CD4-positive, alpha-beta T cell (primary cell): ENCODE measurements at places on chromosomes 1 and 21. TPM values are rescaled to one million over a fixed set of nuclear protein-coding genes. Genes with fewer than 3 reads are reported as not detected.

Gene RGS13
- 0.17 TPM for total RNA-seq

DNA sequence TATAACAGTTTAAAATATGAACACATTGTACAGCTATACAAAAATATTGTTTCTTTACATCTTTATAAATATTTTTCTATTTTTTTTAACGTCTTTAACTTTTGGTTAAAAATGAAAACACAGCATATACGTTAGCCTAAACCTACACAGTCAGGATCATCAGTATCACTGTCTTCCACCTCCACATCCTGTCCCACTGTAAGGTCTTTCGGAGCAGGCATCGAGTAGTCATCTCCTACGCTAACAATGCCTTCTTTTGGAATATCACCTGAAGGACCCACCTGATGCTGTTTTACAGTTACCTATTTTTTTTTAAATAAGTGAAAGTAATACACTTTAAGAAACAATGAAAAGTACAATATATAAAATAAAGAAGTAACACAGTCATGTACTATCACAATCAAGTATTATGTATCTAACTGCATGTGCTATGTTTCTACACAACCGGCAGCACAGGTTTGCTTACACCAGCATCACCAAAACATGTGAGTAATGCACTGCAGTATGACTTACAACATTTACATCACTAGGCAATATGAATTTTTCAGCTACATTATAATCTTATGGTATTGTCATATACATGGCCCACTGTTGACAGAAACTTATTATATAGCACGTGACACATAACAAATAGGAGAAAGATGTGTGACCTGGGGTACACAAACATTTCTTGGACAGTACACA is 254.4 kb downstream of the AKT3 start:
- DNase-seq, result no peak
- H3K27ac ChIP-seq, result no peak overlapping the region
- peaks cover 12% of the 10 kb centered on the region for H3K4me1 ChIP-seq
- H3K4me3 ChIP-seq, result no peak overlapping the region
- H3K36me3 ChIP-seq, result peaks cover 2% of the 10 kb centered on the region

- H3K4me3 ChIP-seq, result no peak overlapping the region
- H3K27ac ChIP-seq, result no peak overlapping the region
- no peaks in the 10 kb centered on the region for H3K27me3 ChIP-seq
- no peaks in the 10 kb centered on the region for H3K36me3 ChIP-seq
Observed at GRCh38 chr1:94434365-94435045, 16.3 kb downstream of the ABCD3 start.

- H3K4me1 ChIP-seq, result no peaks in the 10 kb centered on the region
- H3K27me3 ChIP-seq, result peaks cover 10% of the 10 kb centered on the region
- H3K4me3 ChIP-seq, result no peak overlapping the region
- no peak for DNase-seq
Observed at GRCh38 chr1:156566436-156566835, 5.9 kb downstream of the IQGAP3 start.

Gene FALEC
- not detected for total RNA-seq

DNA sequence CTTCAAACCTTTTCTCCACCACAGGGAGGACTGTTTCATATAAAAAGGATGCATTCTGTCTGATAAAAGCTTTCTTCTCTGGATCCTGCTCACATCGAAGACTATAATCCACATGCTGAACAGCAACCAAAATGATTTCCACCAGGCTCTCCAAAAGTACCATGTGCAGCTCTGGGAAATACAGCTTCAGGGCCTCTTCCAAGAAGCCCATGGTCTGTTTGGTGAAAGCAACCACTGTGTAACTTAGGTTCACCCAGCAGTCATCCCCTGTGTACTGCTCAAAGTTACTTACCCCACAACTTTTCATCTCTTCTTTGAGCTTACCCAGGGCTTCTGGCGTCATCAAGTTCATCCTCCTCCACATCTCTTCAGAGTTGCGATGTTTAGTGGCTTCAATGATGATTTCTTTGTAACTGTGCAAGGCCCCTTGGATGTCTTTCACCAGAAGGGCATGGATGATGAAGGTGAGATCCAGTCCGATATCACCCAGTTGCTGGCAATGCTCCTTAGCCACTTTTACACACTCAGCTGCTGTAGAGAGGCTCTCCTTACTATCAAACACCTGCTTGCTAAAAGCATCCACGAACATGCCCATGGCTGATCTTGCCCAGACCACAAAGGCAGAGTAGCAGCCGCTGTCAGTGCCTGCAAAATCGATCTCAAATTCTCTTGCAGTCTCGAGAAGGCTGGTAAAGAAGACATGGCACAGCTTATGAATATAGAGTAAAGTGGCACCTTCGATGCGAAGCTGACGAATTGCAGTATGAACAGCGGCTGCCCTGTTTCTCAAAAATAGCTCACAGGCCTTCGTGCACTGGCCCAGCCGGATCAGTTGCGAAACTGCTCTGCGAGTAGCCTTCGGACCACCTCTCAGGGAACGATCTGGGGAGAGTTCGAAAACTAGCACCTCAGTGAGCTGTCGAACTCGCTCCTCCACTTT is 1.7 kb downstream of the EXOC8 start:
- no peak for DNase-seq
- peaks cover 12% of the 10 kb centered on the region for H3K36me3 ChIP-seq
- peak overlapping the region; percentile 97 for H3K4me3 ChIP-seq
- H3K27me3 ChIP-seq, result no peaks in the 10 kb centered on the region
- H3K4me1 ChIP-seq, result peaks cover 47% of the 10 kb centered on the region
- no peak overlapping the region for H3K27ac ChIP-seq

GRCh38 chr1:11434501-11434900 is 44.5 kb upstream of the DISP3 start:
- H3K27me3 ChIP-seq, result no peaks in the 10 kb centered on the region
- no peak for DNase-seq
- no peak overlapping the region for H3K4me3 ChIP-seq
- H3K4me1 ChIP-seq, result peaks cover 18% of the 10 kb centered on the region

Gene LAX1
- 16.6 TPM for total RNA-seq

- no peak for DNase-seq
- no peaks in the 10 kb centered on the region for H3K4me1 ChIP-seq
- no peak overlapping the region for H3K27ac ChIP-seq
- H3K36me3 ChIP-seq, result no peaks in the 10 kb centered on the region
- no peak overlapping the region for H3K4me3 ChIP-seq
Observed at GRCh38 chr1:226322986-226323385, 14.0 kb upstream of the LIN9 start.

DNA sequence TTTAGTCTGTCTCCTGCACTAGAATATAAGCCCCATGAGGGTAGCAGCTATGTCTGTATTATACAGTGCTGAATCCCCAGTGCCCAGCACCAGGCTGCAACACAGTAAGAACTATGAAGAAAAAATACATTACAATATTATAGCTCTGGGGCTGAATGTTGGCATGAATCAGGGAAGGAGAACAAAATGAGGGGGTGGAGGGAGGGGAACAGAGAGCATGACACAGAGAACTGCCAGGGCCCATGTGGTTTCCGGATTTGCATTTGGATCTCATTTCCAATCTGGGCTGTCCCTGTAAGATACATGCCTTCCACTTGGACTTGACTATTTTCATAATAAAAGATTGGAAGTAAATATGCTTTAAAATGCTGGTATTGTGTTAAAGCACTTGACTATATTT is 35.8 kb downstream of the C1orf198 start:
- no peak for DNase-seq
- no peaks in the 10 kb centered on the region for H3K27me3 ChIP-seq
- H3K36me3 ChIP-seq, result no peaks in the 10 kb centered on the region

Gene FTCD
- 0.44 TPM for total RNA-seq
